ENCODE measurements at places on chromosomes 5 and 9.

GRCh38 chr9:136185066-136185465 is 19.9 kb downstream of the LHX3 start:
- no peak for DNase-seq

DNA sequence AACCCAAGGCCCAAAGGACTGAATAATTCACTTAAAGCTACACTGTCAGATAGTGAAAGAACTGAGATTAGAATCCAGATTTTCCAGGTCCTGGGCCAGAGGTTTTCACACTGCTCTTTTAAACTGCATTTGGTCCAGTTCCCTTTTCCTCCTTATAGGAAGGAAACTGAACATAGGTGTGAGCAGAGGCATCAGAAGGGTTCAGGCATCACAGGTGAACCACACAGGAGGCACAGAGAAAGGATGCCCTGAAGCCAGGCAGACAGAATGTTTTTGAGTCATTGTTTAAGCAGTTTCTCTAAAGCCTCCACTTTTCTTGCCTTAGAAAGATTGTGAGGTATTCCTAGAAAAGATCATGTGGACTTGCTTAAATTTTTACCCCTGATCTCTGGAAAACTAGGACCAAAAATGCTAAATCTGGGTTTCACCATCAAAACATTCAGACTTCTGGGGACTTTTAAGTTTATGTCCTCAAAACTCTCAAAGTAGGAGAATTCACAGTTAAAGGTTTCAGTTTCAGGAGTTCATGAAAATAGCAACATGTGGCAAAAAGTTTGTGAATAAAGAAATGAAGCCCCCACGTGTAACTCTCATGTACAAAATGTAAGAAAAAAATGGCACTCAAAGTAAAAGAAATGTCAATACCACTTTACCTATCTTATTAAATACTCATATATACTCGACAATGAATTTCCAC is 386.1 kb downstream of the NTRK2 start:
- no peak for DNase-seq

- no peak for DNase-seq
Observed at GRCh38 chr9:99445371-99445891, 223.3 kb downstream of the SEC61B start.

DNA sequence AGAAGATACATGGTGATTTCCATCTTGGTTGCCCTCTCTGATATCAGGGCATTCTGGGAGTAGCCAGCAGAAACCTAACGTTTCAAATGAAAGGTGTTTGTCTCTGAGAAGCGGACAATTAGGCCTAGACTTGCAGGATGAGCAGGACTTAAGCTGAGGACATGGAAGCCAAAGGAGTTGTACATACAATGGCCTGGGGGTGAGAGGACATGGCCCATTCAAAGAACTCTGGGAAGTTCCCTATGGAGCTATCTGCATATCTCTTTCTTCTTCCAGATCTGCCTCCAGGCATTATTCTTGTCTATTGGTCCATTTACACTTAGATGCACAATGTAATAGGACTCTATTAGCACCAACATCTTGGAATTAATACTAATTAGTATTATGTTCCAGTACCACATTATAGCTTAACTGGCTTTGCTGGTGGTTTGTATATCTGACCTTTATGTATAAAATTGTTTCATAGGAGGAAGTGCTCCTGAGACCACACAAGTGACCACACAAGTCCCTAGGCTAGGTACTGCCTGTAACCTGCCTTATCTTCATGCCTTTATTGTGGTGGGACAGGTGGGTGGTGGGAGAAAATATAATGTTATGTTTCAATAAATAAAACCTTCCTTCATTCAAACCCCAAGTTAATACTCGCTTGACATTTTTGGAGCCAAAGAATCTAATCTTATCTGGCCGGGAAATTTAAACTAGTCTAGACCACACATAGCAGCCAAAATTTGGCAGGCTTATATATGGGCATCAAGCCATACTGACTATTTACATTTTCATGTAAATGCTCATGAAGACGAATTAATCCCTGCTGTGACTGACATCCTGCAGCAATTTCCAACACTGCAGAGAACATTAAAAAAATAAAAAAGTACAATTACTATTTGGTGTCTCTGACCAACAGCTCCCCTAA is 52.1 kb upstream of the EQTN start:
- DNase-seq: no peak

DNA sequence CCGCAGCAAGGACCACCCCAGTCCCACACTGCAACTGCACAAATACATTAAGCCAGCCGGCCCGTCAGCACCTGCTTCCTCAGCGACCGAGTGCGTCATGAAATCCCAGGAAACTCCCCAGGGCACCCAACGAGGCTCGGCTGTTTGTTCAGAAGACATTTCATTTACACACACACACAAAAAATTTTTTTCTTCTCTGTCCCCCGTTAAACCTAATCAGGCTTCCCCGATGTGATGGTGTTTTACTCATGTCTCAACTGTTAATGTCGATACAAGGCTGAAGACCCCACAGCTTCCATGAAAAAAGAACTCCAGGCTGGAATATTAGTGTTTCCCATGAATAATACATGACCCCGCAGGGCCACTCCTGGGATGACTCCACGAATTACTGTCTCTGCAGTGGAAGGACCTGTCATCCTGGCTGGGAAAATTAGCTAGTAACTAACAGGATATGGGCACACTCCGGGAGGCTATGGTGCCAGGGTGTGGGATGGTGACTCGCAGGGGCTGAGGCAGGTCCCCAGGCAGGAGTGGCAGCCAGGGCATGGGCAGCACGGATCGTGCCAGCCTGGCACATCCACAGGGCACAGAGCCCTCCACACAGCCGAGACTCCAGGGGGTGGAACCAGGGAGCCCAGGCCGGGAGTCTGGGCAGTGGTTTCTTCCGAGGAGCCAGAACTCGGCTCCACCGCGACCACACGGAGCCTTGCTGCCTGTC is 102.4 kb downstream of the VAV2 start:
- no peak for DNase-seq

- DNase-seq: no peak
Observed at GRCh38 chr5:66603164-66603563, 7.0 kb downstream of the MAST4 start.

DNA sequence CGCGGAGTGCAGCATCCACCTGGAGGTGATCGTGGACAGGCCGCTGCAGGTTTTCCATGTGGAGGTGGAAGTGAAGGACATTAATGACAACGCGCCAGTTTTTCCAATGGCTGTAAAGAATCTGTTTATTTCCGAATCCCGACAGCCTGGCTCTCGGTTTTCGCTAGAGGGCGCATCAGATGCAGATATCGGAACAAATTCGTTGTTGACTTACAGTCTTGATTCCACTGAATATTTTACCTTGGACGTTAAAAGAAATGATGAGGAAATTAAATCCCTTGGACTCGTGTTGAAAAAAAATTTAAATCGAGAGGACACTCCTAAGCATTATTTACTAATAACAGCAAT is 611 bp downstream of the PCDHA3 start:
- DNase-seq: no peak

DNA sequence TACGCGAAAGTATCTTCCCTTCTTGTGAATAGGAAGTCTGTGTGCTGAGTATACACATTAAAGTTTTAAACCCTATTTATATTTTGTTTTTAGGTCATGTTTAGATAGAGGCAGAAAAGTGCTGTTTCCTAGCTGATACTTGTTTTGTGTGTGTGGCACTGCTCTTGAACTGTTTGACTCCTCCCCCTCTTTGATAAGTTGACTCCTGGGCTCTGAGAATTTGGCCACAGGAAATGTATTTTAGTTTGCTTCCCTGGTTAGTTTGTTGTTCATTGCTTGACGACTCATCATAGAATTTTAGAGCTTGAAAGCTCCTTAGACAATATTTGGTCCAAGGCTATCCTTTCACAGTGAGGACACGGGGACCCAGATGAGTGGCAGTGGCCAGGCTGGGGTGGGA is 2.0 kb upstream of the CDC14B start:
- no peak for DNase-seq

GRCh38 chr9:107768224-107768623 is 278.7 kb upstream of the KLF4 start:
- no peak for DNase-seq

- DNase-seq: no peak
Observed at GRCh38 chr9:19310246-19310645, 69.8 kb downstream of the RPS6 start.

Measured in activated naive CD4-positive, alpha-beta T cell treated with anti-CD3 and anti-CD28 coated beads for 36 hours (primary cell).